ENCODE measurements at places on chromosomes 2 and 18. TPM values are rescaled to one million over a fixed set of nuclear protein-coding genes. Genes with fewer than 3 reads are reported as not detected.

DNA sequence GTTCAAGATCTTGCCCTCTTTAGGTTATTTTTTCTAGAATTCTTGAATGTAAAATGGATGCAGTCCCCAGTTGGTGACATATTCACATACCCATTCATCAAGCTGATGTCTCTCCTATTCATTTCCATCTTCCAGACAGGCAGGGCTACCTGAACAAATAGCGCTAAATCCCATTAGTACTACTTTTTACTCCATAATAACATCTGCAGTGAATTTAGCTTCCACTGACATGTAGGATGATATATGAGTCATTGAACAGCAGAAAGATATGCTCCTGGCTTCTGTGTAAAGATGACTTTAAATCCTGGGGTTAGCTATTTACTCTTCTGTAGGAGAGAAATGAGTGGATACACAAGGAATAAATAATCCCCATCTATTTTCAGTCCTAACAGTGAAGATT lies 194.7 kb downstream of the RND3 start:
- no peak for DNase-seq

- peak; percentile 98 for DNase-seq
Observed at GRCh38 chr2:160367887-160368286, 125.7 kb downstream of the RBMS1 start.

DNA sequence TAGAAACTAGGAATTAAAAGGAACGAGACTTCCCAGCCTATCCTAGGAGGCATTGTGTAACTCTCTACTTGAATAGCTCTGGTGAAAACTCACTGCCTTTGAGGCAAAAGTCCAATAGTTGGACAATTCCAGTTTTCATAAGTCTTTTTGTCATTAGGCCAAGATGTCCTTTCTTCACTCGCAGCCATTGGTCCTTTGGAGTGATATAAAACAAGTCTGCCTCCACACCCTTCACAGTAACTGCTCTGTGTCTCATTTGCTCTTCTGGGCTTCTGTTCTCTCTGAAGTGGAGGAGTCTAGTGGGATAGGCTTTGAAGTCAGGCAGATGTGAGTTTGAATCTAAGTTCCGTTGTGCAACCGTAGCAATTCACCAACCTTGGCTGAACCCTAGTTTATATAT lies 28.2 kb downstream of the ANTXR1 start:
- DNase-seq, result no peak

DNA sequence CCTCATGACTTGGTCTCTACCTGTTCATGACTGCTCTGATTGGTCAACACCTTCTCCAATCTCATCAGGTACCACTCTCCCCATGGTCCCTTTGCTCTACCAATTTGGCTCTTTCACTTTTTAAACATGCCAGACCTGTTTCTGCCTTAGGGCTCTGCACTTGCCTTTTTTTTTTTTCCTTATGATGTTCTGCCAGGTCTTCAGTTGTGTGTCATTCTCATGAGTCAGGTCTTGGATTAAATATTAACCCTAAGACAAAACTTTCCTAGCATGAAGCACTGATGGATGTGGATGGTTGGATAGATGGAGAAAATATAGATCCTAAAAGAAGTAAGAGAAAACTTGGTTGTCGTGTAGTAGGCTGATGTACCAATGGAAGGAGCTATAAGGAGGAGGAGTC lies 219.3 kb downstream of the TTC32 start:
- DNase-seq, result peak; percentile 36

GRCh38 chr2:226137201-226137811 lies 662.3 kb downstream of the IRS1 start:
- DNase-seq, result peak; percentile 55

GRCh38 chr18:41543815-41544214 lies 411.2 kb upstream of the PIK3C3 start:
- no peak for DNase-seq

DNA sequence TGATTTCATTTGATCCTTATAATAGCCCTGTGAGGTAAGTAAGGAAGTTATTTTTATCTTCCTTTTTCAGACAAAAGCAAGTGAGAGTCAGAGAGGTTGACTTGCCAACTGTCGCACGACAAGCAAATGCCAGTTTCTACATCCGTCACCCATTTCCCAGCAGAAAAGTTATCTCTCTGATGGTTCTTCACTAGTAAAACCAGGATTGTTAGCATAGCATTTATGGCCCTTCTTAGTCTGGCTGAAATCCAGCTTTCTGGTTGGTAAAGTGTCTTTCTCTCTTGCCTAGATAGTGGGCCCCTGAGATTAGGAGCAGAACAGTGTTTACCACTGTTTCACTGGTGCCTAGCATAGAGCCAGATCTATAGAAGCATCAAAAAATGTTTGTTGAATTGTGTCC lies 7.1 kb upstream of the XDH start:
- no peak for DNase-seq

DNA sequence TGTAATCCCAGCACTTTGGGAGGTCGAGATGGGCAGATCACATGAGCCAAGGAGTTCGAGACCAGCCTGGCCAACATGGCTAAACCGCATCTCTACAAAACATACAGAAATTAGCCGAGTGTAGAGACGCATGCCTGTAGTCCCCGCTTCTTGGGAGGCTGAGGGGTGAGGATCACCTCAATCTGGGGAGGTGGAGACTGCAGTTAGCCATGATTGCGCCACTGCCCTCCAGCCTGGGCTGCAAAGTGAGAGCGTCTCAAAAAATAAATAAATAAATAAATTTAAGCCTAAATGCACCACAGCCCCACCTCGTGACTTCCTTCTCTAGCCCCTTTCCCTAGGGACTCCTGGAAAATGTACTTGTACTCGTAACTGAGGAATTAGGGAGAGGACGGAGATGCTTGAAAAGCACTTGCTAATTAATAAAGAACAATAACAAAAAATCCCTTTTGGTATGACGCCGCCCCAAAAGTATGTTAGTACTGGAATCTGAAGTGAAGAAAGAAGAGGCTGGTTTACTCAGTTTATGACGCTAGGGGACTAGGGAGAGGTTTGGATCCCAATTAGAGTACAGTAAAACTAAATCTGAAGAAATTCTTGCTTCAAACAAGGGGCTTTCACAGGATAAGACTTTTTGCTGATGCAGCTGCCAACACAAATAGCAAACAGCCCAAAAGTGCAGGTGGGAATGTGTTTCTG lies 887 bp upstream of the ZNF396 start:
- no peak for DNase-seq

DNA sequence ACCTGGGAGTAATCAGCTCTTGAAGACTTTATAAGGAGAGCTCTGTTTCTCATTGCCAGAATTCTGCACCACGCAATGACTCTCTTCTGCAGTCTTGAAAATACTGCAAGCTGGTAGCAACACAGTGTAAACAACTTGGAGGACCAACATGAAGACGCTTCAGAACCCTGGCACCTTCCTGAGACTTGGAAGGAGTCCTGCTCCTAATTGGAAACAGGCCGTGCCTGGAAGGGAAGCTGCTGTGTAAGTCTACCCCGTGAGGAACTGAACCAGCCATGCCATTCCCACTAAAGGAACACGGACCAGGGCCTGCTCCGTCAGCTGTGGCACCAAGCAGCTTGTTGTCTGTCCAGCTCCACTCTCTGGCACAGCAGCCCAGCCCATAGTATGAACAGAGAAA lies 171.1 kb downstream of the PAX3 start:
- no peak for DNase-seq

DNA sequence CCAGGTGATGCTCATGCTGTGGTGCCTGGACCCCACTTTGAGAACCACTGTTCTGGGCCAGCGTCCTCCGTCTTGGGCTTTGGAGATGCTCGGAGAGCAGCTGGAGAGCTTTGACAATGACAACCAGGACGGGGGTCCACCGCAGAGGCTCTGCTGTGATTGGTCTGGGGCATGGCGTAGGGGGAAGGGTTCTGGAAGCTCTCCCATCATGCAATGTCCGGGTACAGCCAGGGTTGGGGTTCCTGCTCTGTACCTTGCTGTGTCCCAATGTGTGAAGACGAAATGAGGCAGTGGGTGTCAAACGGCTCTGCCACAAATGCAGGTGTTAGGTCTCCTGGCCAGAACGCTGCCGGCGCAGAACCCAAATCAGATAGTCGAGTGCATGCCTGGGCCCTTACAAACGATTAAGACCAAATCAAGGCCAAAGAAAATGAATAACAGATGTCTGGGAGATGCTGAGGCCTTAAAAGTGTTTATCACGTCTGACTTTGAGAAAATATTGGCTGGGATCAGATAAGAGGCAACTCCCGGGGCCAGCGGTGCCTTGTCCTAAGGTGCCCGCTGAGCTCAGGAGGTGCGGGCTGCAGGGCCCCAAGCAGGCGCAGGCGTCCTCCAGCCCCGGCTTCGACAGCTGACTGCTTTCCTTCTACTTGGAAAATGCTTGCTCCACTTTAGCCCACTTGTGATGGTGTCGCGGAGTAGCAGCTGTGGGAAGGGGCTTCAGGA lies 117.2 kb downstream of the VAPA start:
- DNase-seq, result no peak

DNA sequence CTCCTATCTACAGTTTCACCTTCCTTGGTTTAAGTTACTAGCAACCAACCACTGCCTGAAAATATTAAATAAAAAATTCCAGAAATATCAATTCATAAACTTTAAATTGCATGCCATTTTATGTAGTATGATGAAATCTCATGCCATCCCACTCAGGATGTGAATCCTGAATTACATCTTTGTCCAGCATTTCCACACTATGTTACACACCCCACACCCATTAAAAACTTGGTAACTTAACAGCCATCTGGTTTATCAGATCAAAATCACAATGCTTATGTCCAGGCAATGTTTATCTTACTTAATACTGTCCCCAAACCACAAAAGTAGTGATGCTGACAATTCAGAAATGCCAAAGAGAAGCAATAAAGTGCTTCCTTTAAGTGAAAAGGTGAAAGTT lies 21.6 kb downstream of the CUL3 start:
- no peak for DNase-seq

GRCh38 chr18:77486985-77487384 lies 237.3 kb downstream of the GALR1 start:
- peak; percentile 13 for DNase-seq

GRCh38 chr2:14552818-14553217 lies 79.7 kb upstream of the LRATD1 start:
- no peak for DNase-seq

DNA sequence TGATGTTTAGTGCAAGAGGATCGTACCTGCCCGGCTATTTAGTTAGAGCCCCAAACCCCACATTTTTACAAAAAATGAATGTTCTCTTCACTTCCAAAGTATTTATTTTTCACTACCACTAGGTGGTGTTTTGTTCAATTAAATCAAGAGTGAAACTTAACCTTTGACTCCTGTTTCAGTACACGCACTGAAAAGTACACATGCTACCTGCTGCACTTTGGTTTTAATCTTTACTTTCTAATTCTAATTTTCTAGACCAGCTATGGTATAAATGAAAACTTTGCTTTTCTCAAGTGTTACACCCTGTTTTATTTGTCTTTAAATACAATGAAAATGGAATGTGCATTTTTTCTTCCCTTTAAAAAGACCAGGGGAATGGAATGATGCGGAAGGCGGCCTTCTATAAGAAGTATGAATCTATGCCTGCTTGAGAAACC lies 31.4 kb upstream of the CHN1 start:
- DNase-seq, result peak; percentile 24

GRCh38 chr2:52956766-52957165 lies 810.8 kb upstream of the CHAC2 start:
- no peak for DNase-seq

DNA sequence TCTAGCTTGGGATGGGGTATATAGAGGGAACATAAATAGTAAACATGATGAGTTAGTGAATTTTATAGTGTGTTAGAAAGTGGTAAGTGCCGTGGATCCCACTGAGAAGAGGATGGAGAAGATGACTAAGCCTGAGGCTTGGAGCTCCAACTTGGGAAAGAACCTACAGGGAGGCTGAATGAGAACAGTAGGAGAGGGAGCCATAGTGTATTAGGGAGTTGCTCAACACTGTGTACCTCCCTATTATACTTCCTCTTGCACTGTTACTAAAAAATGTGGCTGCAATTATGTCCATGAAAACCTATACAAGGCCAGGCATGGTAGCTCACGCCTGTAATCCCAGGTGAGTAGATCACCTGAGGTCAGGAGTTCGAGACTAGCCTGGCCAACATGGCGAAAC lies 2.9 kb upstream of the SLC19A3 start:
- DNase-seq, result no peak

- DNase-seq, result no peak
Observed at GRCh38 chr2:188751816-188752215, 222.4 kb upstream of the COL3A1 start.

- DNase-seq, result peak; percentile 49
Observed at GRCh38 chr18:21053127-21053526, 58.5 kb downstream of the ROCK1 start.

Gene C2orf66
- total RNA-seq, result not detected

Gene EPAS1
- 25.8 TPM for total RNA-seq

Gene ZNF521
- 19.9 TPM for total RNA-seq

Gene GPR39
- 6.9 TPM for total RNA-seq

Gene SCYGR5
- total RNA-seq, result not detected

Gene HRH4
- total RNA-seq, result not detected
